G401 (cell line): ENCODE measurements at places on chromosomes 4 and X.

DNA sequence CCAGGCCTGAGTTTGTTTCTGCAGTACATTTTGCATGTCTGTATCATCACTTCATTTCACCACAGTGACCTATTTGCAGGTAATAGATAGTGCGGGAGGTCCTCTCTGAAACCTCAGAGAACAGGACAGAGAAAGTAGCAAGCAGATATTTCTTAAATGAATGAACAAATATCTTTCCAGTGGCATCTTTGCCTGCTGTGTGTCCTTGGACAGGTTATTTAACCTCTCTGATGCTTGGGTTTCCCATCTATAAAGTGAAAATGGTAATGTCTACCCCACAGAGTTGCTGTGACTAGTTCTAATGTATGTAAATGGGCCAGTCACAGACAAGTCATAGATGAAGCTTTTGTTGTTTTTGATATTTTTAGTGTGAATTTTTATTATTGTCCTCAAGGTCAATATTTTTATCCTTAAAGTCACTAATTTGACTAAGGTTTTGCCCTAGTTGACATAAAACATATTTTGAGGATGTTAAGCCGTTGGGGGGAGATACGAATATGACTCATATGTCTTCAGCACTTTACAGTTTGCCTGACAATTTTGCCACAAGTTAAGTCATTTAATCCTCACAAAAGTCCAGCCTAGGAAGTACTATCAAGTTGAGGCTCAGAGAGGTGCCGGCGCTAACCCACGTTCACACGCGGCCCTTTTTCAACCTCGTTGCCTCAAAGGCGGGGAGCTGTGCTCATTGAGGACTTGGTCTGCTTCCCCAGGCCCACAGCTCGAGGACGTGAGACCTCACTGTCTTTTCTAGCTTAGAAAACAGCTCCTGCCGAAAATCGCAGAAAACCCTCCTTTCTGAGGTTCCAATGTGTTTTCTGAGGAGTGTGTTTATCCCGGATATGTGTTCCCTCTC is 126.7 kb upstream of the STX18 start:
- DNase-seq: no peak

DNA sequence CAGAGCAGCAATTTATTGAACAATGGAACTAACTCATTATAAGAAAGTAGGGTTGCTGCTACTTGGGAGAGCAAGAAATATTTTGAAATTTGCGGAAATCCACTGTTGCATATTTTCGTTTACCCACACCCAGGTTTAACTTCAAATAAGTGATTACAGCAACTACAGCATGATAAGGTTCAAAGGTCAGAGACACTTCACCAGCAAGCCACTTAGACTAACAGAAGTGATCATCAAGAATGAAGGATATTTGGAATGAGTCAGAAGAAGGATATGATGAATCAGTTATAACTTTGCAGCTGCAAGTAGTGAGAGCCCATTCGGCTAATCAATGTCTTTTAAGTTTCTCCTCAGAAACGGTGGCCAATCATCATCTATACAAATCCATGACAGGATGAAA is 199.3 kb downstream of the TMA16 start:
- DNase-seq: no peak

DNA sequence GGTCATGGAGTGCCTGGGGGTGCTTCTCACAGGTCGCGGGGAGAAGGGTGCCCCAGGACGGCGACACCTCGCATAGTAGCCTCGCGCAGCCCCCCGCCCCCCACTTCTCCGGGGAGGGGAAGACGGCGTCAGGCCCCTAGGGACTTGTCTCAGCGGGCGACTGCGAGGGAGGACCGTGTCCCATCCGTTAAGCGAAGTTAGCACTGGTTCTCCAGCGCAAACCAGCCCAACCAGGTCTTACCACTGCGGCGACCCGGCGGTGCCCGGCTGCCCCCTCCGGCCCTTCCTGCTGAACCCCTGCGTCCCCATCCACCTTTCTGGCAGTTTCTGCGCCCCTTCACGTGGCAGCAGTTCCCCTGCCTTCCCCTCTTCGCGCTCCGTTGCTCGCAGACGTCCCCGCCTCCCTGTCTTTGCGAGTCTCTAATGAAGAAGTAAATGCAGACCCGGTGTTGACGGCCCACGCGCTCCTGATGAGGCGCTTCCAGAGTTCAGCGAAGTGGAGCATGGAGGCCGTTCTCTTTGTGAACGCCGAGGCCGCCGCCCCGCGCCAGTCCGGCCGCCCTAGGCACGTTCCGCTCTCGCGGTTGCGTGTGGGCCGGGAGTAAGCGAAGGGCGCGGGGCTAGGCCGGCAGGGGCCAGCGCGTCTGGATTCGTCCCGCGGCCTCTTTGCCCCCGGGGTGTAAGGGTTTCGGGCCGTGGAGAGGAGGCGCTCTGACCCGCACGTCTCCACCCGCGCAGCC is 3.0 kb downstream of the SLIT2 start:
- DNase-seq: no peak

GRCh38 chr4:10773010-10773409 is 88.4 kb upstream of the CLNK start:
- DNase-seq: no peak

DNA sequence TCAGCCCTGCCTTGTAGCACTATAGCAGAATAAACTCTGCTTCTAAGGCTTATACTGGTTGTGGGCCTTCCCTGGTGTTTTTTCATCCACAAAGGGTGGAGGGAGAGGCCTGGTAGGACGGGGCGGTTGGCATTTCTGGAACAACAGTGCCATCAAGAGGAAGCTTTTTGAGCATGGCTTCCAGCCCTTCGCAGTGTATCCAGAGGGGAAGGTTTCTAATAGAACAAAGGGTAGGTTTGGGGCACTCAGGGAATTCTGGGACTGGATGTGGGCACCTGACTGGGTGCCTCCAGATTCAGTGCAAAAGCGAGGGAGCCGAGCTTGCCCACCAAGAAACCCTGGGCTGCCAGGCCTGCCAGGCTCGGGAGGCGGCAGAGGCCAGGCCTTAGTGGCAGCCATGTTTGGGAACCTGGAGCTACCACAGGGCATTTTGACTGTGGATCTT is 229.6 kb upstream of the AGTR2 start:
- DNase-seq: peak; percentile 88

- no peak for DNase-seq
Measured at GRCh38 chr4:81746071-81746470, 274.4 kb upstream of the RASGEF1B start.

DNA sequence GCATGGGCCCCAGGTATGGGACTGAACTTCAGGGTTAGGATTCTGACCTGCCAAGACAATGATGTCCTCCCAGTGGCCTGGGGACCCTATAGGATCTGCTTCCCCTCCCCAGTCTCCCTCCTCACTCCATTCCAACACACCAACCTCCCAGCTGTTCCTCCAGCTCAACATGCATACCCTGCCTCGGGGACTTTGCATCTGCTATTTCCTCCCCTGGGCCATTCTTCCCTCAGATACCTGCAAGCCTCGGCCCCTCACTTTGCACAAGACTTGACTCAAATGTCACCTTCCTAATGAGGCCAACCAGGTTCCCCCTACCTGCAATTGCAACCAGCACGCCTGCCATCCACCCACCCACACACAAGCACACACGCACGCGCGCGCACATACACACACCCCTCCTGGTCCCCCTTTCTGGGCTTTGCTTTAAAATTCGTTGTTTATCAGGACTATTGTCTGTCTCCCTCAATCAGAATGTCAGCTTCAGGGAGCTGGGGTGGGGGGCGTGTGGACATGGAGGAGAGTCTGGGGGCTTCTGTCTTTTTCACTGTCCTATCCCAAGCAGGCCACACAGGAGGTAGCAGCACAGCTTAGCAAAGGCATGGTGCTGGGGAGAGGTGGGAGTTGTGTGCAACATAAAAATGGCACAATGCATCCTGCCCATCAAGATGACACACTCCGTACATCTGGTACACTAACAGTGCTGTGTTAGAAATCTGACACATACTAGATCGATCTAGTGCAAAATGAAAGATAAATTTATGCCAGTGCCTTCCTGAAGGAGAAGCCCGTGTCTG is 20.6 kb upstream of the PPP2R2C start:
- DNase-seq: no peak

GRCh38 chr4:73459048-73459421 is 22.5 kb upstream of the AFM start:
- no peak for DNase-seq

- DNase-seq: no peak
Measured at GRCh38 chr4:112563431-112564200, 47.6 kb upstream of the NEUROG2 start.
